ENCODE measurements at places on chromosomes 12 and 14.

DNA sequence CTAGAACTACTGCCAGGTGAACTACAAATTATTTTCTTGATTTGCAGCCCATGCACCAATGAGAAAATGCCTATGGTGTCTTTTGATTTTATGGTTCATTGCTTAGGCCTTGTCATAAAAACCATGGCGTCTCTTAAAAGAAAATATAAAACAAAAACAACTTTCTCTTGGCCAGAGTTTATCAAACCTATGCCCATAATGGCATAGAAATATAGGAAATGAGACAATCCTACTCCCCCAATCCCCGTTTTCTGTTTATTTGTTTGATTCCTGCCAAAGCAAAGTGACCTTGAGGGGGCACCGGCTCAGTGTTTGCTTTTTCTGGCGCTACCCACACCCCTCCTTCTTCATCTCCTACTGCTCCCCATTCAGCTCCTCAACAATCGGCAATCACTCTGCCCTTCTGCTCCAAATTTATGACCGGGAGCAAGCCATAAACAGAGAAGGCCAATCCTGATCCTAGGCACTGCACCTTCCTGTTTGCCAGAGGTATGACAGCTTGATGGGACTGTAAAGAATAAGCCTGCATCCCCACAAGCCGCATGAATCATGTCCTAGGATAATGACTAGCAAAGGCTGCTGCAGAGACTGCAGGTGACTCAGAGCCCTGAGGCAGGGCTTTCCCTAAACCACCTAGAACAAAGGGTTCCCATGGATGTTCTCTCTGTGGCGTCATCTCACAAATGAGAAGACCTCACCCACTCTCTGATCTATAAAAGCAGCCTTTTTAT, 874.9 kb downstream of the NRXN3 start:
- no peak for DNase-seq

DNA sequence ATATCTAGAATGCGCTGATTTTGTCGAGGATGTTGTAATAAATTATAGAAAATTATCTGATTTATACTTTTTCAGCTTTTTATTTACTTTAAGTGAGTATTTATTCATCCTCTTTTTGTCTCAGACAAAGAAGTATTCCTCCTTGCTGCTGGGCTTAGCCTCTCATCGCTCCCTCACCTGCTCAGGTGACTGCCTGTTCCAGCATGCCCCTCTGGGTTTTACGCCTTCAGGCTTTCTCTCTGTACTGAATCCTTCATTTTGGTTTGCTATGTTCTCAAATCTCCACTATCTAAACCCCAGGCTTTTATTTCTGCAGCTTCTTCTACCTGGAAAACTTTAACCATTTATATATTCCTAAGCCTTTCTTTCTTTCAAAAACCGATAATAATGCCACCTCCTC, 1650.9 kb upstream of the SEL1L start:
- DNase-seq = no peak

- DNase-seq = no peak
Measured at GRCh38 chr12:66713984-66714383, 35.1 kb upstream of the GRIP1 start.

DNA sequence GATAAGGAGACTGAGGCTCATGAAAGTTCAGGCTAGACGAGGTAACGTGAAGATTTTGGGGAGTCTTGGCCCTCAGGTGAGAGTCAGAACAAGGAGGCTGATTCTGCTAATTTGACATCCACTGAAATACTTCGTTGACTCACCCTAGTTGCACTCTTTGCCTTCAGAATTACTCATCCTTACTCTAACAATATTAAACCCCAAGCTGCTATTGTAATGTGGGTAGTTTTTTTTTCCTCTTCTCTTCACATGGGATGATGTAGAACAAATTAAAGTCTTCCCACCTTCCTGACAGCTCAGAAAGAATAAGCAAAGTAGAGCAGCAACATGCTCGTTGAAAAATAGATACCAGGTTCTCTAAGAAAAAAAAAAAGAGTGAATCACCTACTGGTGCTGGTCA, 22.0 kb upstream of the SRRM4 start:
- no peak for DNase-seq

GRCh38 chr14:71734885-71735284, 197.3 kb upstream of the RGS6 start:
- DNase-seq = no peak

- no peak for DNase-seq
Measured at GRCh38 chr14:96757456-96757855, 39.7 kb upstream of the VRK1 start.

- no peak for DNase-seq
Measured at GRCh38 chr12:97260786-97261185, 201.8 kb upstream of the RMST start.
